ENCODE measurements at places on chromosomes 5 and 9.

- DNase-seq: no peak
Observed at GRCh38 chr5:105849701-105850100, 1821.0 kb downstream of the EFNA5 start.

DNA sequence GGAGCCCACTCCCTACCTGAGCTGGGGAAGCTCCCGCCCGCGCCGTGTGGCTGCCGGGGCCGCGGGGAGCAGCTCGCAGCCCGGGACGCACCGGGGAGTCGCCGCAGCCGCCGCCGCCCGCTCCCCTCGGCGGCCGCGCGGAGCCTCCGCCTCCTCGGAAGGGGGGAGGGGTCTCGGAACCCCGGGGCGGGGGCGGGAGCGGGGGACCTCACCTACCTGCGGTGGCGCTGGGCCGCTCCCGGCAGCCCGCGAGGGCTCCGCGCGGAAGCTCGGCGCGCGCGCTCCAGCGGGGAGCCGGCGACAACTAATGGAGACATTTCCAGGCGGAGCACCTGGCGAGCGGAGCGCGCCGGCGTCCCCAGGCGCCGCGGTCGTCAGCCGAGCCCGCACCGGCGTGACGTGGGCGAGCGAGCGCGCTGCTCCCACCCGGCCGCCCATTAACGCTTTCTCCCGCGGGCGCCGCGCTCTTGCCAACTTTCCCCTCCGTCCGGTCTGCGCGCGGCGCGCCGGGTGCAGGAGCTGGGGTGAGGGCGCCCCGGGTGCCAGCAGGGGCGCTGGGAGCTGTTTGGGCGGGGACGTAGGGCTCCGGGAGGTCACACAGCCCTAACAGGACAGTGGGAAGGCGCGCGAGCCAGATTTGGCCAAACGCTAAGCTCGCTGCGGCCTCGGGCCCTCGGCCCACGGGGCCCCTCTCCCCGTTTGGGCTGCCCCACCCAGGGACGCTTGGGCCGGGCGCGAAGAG is 4.3 kb upstream of the IRX4 start:
- DNase-seq: no peak

GRCh38 chr5:179177711-179178575 is 117.8 kb downstream of the ZNF354C start:
- no peak for DNase-seq

DNA sequence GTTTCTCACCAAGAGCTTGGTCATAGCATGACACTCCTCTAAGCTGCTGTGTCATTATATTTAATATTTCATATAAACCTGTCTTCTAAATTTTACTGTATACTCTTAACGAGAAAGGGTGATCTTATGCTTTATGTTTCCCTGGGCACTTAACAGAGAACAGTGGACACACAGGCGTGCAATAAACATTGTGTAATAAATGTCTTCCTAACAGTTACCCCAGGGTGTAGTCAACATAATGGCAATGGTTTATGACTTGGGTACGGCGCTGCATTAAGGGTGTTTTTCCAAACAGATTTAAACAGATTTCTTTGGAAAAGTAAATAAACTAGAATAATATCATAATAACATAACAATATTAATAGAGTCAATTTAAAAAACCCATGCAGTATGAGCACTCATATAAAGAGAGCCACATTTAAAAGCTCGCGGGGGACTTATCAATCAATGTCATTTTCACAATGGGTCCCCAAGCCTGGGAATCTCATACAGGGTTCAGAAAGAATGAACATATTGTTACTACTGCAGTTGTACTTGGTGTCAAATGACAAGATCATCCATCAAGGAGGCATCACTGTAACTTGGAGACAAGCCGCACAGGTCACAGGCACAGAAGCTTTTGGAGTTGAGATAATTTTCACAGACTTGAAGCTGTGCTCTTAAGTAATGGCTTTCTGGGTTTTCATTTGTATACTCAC is 376.4 kb downstream of the CTNND2 start:
- no peak for DNase-seq

DNA sequence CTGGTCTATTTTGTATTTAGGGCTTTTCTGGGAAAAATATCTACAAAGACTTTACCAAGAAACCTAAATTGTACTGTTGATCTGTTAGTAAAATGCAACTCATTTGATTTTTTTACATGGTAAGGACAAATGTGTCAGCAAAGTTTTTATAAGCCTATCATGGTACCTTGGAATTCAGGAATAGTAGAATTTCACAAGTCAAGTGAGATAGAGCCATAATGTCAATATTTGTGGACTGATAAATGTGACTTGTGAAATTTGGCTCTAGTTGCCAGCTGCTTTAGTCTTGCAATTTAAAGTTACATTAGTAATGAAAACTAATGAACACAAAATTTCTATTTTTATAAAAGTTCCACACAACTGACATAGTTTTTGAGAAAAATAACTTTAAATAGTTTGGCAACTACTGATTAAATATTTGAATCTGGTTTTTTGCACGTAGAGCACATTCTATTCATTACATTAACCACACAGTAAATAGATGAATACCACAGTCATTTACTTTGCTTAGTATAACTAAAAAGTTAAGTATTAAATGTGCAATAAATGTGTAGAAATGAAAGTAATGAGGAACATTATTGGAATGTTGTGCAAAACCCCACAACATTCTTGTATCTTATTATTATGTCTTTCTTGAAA is 41.2 kb upstream of the RIOK2 start:
- DNase-seq: no peak

GRCh38 chr5:132050136-132050535 is 10.3 kb upstream of the IL3 start:
- no peak for DNase-seq

- no peak for DNase-seq
Observed at GRCh38 chr5:73183481-73183891, 10.5 kb downstream of the TMEM174 start.

DNA sequence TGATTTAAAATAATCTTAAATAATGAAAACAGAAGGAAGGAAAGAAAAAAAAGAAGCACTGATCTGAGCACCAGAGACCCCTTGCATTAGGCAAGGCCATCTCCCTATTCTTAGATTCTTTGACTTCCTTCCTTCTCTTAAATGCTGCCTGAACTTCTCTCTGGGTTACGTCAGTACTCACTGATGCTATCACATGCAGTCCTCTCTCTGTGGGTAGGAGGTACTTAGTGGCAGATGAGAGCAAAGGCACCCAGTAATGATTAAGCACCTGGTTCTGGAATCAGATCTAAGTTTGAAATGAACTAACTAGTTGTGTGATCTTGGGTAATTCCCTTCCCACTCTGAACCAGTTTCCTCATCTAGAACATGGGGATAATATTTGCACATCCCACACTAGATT is 110.3 kb upstream of the TBC1D2 start:
- no peak for DNase-seq

GRCh38 chr5:131664929-131665328 is 29.9 kb upstream of the RAPGEF6 start:
- no peak for DNase-seq

DNA sequence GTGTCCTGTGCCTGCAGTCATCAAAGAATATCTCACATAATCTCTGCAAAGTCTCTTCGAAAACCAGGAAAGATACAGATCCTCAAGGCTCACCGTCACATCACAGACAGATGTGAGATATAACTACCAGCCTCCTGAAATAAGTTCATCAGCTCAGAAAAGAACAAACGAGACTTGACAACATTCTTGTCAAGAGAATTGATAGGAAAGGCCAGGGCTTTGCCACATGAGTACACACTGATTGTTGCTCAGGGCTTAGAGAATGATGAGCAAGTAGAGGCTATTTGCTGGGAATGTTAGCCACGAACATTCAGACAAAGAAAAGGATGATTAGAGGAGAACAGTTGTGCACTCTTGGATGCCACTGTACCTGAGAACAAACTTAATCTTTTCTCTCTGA is 535.1 kb downstream of the ELAVL2 start:
- DNase-seq: no peak

GRCh38 chr5:134964359-134965270 is 3.1 kb upstream of the CATSPER3 start:
- no peak for DNase-seq

DNA sequence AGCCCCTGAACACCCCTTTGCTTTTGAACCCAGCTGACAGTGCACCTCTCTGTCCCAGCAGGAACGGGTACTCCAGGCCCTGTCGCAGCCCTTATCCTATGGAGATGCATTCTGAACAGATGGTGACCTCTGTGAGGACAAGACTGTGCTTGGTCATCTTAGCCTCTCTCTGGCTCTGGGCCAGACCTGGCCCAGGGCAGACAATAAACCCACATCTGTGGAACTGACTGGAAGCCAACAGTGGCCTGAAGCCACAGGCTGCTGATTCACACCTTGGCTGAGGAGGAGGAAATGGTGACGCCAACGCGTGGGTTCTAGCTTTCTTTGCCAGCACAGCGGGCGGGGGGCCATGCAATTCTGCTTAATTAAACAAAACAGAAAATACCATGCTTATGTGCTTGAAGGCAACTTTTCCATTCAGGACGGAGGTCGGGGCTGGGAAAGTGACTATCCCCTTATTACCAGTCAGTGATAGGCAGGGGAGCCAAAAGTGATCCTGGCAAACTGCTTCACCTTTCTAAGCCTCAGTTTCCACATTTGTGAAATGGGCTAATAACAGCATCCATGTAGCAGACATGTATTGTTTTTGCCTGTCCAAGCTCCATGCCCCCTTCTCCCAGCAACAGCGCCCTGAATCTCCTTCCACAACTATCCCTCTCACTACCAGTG is 10.8 kb downstream of the SH3PXD2B start:
- DNase-seq: no peak

- no peak for DNase-seq
Observed at GRCh38 chr9:81620002-81620390, 69.4 kb downstream of the TLE1 start.

DNA sequence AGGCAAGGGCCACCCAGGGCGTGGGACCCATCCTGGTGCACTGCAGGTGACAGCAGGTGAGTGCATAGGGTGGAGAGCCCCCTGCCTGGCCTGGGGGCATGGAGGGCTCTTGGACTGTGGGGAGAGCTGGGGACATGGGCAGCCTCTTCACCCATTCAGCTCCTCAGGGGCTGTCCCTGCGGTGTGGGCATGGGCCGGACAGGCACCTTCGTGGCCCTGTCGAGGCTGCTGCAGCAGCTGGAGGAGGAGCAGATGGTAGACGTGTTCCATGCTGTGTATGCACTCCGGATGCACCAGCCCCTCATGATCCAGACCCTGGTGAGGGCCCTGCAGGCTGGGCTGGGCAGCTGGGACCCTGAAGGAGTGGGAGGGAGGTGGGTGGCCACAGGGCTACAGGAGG is 20.4 kb upstream of the SPTLC1 start:
- DNase-seq: no peak

DNA sequence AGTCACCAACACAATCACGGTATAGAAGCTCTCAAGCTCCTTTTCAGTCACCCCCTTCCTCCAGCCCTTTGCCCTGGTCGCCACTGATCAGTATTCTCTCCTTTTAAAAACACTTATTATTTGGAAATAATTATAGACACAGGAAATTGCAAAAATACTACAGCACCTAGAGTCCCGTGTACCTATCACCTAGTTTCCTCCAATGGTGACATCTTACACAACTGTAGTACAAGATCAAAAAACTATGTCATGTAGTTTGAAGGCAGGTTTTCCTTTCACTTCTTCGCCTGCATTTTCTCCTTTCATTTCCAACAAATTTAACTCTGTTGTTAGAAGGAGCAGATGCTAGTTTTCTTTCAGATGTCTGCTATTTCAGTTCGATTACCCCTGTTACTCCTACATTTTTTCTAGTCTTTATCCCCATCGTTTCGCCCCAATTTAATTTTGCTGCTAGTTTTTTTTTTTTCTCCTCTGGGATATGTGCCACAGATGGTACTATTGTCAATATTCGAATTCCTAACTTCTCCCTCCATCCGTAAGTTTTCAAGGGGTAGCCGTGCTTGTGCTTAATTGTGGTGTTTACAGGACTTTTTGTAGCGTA is 612 bp upstream of the ATG10 start:
- DNase-seq: no peak

DNA sequence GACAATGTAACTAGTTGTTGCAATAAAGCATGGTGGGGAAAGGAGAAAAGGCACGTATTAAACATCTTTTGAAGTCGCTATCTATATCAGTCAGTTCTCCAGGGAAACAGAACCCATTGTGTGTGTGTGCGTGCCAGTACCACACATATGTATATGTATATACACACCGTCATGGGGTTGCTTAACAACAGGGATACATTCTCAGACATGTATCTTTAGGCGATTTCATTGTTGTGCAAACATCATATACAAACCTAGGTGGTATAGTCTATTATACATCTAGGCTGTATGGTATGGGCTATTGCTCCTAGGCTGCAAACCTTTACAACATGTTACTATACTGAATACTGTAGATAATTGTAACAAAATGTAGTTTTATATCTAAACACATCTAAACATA is 2.3 kb downstream of the CDKN2B-AS1 start:
- DNase-seq: no peak

DNA sequence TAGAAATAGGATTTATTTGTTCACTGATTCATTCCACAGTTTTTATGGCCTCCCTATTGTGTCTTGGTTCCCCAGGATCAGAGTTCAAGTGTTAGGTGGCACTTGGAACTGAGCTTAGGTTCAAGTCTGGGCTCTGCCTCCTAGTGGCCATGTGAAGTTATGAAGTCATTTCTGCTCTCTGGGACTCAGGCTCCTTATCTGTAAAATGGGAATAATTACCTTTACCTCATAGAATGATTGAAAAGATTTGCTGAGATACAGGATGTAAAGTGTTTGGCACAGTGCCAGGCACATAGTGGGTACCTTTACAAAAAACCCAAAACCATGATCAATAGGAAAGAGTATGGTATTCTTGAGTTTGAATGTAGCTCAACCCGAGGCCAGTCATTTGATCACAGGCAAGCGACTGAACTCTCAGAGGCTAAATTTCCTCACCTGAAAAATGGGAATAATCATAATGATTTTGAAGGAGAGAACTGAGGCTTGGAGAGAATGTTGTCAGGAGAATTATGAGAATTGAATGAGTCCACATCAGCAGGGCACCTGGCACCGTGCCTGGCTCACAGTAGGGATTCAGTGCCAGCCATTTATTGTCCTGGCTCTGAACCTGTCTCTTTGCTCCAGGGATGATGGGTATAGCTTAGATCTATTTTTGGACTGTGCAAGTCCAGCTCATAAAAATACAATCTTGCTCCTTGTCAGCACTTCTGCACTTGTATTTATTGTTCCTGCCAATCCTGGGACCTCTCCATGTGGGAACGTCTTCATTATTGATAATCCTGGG is 10.8 kb downstream of the NSG2 start:
- no peak for DNase-seq

DNA sequence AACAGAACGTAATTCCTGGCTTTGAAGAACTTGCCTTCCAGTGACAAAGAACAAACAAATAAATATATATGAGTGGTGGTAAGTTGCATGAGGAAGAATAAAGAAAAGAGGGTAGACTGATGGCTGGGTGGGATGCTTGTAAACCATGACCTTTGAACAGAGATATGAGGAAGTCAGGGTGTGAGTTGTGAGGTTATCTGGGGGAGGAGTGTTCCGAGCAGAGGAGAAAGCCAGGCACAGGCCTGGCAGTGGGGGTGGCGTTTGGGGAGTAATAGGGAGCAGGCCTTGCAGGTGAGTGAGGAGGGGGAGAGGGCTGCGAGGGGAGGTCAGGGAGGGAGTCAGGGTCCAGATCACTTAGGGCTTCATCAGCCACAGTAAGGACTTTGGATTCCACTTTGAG is 213.4 kb downstream of the PTTG1 start:
- DNase-seq: no peak

- DNase-seq: no peak
Observed at GRCh38 chr5:126351153-126351552, 72.1 kb upstream of the GRAMD2B start.

- no peak for DNase-seq
Observed at GRCh38 chr5:96187309-96188027, 225.8 kb upstream of the ELL2 start.
